ENCODE measurements at places on chromosomes 12 and 14.

DNA sequence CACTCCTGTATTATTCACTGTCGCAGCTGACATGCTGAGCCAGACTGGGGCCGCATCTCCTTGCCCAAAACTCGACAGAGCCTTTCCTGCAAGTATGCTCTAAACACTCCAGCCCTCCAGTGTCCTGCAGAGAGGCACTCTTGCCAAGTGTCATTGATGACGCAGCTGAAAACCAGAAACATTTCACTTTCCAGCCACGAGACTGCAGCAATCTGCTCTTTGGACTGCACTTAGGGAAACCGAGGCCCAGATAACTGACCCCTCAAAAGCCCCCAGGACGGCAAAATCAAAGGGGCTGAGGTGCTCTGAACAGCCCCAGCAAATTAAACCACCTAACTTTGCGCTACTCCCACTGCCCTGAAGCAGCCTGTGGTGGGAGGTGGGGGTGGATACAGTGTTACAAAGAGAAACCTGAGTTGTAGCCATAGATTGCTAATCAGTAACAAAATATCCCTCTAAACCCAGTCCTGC lies 2.6 kb downstream of the CCDC85C start:
- no peak for DNase-seq

GRCh38 chr12:87369161-87369560 lies 660.0 kb downstream of the C12orf50 start:
- DNase-seq = no peak

GRCh38 chr12:25904442-25904841 lies 54.0 kb upstream of the RASSF8 start:
- DNase-seq = no peak

GRCh38 chr12:120194226-120194533 lies 335 bp downstream of the GCN1 start:
- DNase-seq = no peak

DNA sequence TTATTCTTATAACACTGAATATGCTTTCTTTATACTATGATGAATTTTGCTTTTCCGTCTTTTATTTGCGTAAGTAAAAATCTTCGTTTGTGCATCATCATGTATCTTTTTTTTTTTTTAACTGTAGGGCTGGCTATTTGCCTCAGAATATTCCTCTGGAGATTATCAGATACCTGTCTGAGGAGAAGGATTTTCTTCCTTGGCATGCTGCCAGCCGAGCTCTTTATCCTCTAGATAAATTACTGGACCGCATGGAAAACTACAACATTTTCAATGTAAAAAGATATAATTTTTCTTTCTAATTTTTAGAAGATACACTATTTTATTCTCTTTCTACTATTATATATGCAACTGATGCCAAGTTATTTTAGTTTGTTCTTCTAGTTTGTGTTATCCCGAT lies 346.6 kb downstream of the TRHDE start:
- no peak for DNase-seq

- DNase-seq = no peak
Measured at GRCh38 chr12:109532721-109533486, 40.4 kb downstream of the MMAB start.

DNA sequence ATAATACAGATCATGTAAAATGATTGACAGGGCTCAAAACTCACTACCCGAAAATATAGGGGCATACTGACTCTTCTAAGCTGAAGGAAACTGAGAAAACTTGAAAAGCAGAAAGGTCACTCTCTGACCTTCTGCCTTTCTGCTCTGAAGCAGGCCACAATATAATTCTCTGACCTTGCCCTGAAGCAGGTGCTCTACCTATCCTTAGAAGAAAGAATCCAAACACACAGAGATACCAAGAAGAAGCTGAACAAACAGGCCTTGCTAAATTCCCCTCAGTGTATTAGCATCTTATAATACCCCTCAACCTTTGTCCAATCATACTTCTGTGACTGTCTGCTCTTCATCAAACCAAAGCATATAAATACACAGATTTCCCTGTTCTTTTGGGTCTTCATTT lies 60.9 kb upstream of the BBS10 start:
- DNase-seq = no peak

GRCh38 chr12:123141615-123142517 lies 9.0 kb downstream of the PITPNM2 start:
- no peak for DNase-seq

DNA sequence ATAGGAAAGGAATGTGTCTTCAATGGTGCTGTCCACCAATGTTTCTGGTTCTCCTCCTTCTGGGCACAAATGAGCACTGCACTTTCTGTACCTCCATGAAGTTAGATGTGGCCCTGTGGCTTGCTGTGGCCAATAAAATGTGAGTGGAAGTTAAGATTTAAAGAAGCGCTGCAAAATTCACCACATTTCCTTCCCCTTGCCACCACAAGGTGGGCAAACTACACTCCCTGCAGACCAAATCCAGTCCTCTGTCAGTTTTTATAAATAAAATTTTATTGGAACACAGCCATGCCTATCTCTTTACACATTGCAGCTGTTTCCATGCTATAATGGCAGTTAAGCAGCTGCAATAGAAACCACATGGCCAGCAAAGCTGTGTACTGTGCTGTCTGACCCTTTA lies 141.4 kb upstream of the TMPO start:
- no peak for DNase-seq

GRCh38 chr14:85535991-85536832 lies 6.3 kb downstream of the FLRT2 start:
- DNase-seq = no peak

DNA sequence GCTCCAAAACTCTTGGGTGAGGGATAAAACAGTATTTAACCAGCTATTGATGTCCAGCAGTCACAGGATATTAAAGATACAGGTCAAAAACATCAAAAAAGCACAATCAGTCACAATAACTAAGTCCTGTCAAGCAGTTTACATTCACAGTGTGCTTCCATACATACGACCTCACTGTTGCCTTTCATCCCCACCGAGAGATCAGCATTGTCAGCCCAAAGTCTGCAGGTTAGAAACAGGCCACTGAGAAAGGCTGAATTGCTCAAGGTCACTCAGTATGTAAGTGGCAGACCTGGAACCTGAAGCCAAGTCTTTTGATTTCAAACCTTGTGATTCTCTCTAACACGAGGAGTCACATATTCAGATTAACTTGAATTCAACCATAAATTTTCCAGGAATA lies 124.9 kb downstream of the GXYLT1 start:
- no peak for DNase-seq

- no peak for DNase-seq
Measured at GRCh38 chr12:124877423-124877822, 13.8 kb upstream of the SCARB1 start.

DNA sequence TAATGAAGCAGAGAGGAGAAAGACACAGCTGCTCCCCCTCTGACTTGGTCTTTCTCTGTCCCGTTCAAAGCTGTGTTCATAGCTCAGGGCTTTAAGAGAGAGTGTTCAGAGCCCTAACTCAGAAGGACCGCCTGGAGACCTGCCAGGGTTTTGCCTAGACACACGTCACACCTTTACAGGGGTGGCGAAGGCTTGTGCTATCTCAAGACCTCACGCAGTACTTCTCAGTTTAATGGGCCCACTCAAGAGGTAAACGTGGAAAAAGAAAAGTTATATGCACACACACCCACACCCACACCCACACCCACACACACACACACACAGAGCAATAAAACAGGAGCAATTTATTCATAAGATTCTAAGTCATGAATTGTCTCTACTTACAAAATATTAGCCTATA lies 374.3 kb downstream of the C12orf75 start:
- DNase-seq = no peak

- DNase-seq = no peak
Measured at GRCh38 chr12:45209784-45210183, 6.1 kb upstream of the ANO6 start.

- DNase-seq = no peak
Measured at GRCh38 chr12:76976777-76977382, 88.5 kb downstream of the E2F7 start.

- DNase-seq = peak; percentile 69
Measured at GRCh38 chr12:55707841-55708694, at the start of gene ITGA7. TSS of gene ITGA7 (minus strand) at chr12:55707904. CDS start at chr12:55707682, 222 bp downstream.

- DNase-seq = no peak
Measured at GRCh38 chr14:92417759-92418158, 94.8 kb downstream of the SLC24A4 start.

- DNase-seq = no peak
Measured at GRCh38 chr14:99001241-99001640, 270.8 kb downstream of the BCL11B start.

DNA sequence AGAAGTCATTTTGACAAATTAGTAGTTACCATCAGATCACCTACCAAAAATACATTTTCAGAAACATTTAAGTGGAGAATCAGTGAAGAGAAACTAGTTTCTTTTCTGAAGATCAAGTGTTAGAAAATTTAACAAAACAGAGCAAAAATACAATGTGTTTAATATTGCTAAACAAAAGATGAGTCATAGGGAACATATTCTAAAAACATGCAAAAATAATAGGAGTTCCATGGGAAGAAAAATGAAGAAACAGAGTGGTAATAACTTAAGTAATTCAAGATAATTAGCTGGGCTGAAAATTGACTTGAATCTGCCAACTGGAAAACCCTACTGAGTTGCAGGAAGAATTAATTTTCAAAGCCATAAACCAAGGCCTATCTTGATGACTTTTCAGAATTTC lies 111.5 kb upstream of the KITLG start:
- no peak for DNase-seq

DNA sequence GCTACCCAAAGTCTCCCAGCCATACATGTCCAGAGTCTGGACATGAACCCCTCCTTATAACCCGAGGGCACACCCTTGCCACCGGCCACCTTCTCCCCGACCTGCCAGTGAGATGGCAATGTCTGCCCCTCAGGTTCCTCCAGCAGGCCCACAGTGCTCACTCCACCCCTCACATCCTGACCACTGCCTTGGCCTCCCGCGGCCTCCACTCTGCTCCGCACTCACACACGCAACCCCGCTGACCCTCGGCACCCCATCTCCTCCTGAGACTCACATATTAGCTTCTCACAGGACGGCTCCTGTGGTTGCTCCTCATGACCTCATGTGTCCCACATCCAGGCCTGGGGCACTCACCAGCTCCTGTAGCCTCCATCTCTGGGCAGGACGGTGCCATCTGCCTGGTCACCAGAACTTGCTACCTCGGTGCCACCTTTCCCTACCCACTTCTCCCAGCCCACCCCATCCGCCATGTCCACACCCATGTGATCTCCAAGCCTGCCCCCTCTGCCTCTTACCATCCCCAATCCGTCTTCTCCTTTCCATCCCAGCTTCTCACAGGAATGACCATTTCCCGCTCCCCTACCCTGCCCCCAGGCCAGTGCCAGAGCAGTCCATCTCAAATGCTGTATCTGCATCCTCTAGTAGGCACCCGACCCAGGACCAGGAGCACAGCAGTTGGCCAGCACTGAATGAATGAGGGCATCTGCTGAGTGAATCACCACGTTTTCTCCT lies 198.6 kb upstream of the DIO3 start:
- DNase-seq = no peak

DNA sequence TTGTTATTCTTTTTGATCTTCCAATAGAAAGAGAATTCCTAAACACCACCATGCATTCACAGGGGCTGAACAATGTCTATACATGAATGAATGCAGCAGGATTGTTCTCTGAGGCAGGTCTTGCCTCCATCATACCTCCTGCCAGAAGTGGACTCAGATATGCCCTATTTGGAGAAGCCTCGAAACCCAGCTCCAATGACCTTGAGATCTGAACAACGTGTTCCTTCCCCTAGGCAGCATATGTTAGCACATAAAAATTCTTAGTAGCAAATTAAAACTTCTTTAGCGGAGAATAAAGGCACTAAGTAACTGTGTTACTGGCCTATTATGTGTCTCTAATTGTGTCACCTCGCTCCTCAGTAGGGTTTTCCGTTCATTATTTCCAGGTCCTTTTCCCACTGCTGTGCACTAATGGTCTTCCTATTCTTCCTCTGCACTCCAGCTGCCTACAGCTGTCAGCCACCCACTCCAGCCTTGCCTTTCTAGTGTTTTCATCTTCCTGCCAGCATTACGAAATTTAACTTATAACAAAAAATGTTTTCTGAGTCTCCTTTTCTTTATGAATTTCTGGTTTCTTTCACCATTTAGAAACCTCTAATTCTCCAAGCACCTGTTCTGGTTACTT lies 62.6 kb upstream of the IGF1 start:
- DNase-seq = no peak

DNA sequence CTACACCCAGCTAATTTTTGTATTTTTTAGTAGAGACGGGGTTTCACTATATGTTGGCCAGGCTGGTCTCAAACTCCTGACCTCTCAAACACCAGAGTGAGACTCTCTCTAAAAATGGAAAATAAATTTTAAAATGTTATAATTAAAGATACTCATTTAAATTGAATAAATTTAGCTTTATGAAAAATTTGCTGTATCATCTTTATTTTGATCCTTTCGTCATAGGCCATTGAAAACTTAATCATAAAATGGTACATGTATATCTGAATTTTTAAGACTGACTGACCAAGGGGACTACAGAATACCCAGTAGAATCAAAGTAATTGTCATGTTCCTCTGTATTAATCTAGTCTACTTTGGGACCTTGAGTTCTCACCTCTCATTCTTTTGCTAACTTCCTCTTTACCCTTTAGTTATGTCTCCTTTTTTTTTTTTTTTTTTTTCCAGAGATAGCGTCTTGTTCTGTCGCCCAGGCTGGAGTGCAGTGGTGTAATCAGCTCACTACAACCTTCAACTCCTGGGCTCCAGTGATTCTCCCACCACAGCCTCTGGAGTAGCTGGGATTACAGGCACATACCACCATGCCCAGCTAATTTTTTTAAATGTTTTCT lies 9.5 kb downstream of the RAB5B start:
- no peak for DNase-seq

GRCh38 chr12:71582925-71583324 lies 80.7 kb downstream of the ZFC3H1 start:
- DNase-seq = no peak

- DNase-seq = no peak
Measured at GRCh38 chr12:132923356-132923909, 32.7 kb downstream of the ZNF605 start.

DNA sequence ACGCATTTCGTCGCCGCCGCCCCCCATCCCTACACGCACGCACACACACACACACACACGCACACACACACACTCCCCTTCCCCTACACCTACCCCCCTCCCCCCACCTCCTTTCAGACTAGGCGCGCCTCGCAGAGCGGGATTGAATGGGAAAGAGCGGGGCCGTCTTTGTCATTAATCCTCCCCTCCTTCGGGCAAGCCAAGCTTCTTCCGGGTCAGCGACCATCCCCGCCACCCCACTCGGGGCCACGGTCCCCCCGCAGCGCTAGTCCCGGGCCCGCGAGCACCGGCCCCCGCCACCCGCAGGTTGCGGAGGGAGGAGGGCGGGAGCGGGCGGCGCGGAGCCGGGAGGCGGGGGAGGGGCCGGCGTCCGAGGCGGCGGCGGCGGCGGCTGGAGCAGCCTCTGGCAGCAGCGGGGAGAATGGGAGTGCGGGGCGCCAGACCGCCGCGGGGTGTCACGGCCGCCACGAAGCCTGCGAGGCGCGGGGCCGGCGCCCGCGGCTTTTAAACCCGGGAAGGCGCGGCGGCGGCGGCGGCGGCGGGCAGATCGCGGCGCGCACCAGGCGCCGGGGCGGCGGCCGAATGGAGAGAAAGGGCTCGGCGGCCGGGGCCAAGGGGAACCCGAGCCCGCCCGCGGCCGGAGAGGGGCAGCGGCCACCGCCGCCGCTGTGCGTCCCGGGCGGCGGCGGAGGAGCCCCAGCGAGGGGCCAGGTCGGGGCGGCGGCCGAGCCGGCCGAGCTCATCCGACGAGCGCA lies at the start of gene TTC9:
Gene TTC9 (plus strand): TSS at position 369 of the 755 bp plus-strand sequence. CDS start 214 bp downstream, at position 583.
- peak; percentile 38 for DNase-seq
